ENCODE measurements at places on chromosomes 12 and 14.

GRCh38 chr14:59044707-59045106 lies 143.8 kb upstream of the DAAM1 start:
- ATAC-seq: no peak

GRCh38 chr12:102806110-102806509 lies 110.9 kb downstream of the PAH start:
- ATAC-seq: no peak

- peak; percentile 75 for ATAC-seq
These were observed 60.1 kb downstream of the TAOK3 start for GRCh38 chr12:118312578-118312977.

- no peak for ATAC-seq
These were observed 220.7 kb downstream of the BMP4 start for GRCh38 chr14:53735916-53736315.

DNA sequence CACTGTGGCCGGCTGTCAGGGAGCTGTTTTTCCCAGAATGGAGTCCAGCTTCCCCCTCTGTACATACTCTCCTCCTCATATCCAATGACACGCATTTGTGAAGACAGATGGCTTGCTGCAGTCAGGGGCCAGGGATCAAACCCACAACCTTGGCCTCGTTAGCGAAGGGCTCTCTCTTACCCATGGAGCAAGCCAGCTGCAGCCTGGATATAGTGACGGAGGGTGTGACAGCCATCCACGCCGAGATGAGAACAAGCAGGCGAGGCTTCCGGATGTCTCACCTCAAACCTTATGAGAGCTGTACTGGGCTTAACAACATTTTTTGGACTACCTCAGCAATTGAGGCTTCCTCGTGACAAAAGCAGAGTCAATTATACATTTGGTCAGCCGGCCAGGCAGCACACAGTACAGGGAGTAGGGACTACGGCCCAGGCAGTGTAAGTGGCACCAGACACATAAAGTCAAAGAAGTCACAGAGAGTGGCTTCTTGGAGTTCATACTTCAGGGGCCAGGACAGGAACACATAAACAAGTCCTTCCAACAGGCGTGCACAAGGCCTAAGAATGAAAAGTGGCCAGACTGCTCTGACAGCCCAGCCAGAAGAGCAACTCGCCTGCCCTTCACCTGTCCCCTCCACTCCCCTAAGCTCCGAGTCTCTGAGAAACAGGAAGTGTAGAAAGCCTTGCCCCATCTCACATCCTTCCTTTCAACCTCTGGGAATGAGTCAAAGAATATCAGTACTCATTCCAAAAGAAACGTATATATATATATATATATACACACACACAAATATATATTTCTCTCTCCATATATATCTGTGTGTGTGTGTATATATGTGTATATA lies 115.1 kb downstream of the TTC7B start:
- ATAC-seq: no peak

DNA sequence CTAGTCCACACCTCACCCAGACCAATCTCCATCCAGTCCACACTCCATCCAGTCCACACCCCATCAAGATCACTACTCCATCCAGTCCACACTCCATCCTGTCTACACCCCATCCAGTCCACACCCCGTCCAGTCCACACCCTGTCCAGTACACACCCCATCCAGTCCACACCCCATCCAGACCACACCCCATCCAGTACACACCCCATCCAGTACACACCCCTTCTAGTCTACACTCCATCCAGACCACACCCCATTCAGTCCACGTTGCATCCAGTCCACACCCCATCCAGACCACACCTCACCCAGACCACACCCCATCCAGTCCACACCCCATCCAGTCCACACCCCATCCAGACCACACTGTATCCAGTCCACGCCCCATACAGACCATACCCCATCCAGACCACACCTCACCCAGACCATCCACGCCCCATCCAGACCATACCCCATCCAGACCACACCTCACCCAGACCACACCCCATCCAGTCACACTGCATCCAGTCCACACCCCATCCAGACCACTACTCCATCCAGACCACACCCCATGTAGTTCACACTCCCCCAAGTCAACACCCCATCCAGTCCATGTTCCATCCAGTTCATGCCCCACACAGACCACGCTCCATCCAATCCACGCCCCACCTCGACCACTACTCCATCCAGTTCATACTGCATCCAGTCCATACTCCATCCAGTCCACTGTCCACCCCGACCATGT lies 116.6 kb upstream of the RTL1 start:
- no peak for ATAC-seq

- ATAC-seq: no peak
These were observed 112.7 kb upstream of the FUT8 start for GRCh38 chr14:65299826-65300225.

- ATAC-seq: peak; percentile 46
These were observed 71.4 kb upstream of the POC1B start for GRCh38 chr12:89597210-89597609.

- ATAC-seq: no peak
These were observed 875.2 kb downstream of the FLRT2 start for GRCh38 chr14:86404989-86405649.

- ATAC-seq: no peak
These were observed 18.9 kb downstream of the SYNE3 start for GRCh38 chr14:95497561-95498011.

DNA sequence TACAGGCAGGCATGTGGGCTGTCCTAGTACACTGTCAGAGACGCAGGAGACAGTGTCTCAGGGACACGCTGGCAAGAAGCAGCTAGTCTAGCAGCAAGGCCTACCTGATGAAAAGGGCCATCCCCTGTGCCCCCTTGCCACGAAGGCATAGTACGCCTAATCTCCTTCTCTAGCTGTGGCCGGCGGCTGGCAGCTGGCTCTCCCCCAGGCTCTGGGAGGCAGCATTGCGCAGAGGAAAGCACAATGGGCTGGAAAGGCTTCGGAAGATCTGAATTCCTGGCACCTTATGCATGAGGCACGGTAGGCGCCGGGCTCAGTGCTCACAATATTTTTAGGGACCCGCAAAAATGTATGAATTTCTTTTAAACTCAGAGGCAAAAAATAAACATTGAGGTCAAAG lies 16.0 kb upstream of the PLEKHH1 start:
- no peak for ATAC-seq

GRCh38 chr12:113933201-113933786 lies 32.8 kb downstream of the RBM19 start:
- ATAC-seq: no peak

- no peak for ATAC-seq
These were observed 29.6 kb upstream of the OR5AU1 start for GRCh38 chr14:21185491-21185890.

- peak; percentile 65 for ATAC-seq
These were observed 392.6 kb downstream of the FUT8 start for GRCh38 chr14:65805113-65805473.

- ATAC-seq: no peak
These were observed 14.9 kb downstream of the TMEM116 start for GRCh38 chr12:111998015-111998414.

DNA sequence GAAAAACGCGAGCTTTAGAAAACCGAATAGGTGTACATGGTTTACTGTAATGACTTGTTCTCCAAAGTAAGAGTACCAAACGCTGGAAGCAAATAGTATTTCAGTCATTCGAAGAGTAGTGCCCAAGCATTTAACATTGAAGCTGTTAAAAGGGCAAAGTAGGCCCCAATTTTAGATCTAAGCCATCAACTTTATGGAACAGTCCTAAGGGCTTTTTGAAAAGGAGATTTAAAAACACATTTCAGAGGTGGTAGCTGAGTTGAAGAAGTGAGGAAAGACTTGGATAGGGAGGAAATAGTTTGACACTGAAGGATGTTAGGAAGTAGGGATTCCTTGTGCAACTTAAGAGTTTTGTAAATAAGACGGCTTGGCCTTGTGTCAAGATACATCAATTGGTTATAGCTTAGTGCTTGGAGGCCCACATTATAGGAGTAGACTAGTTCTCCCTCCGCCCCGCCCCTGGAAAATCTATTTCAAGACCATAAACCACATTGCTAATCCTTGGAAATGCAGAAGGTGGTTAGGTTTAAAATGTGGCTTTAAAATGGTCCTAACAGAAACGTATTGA lies 783 bp upstream of the TUBA1B start:
- ATAC-seq: no peak

DNA sequence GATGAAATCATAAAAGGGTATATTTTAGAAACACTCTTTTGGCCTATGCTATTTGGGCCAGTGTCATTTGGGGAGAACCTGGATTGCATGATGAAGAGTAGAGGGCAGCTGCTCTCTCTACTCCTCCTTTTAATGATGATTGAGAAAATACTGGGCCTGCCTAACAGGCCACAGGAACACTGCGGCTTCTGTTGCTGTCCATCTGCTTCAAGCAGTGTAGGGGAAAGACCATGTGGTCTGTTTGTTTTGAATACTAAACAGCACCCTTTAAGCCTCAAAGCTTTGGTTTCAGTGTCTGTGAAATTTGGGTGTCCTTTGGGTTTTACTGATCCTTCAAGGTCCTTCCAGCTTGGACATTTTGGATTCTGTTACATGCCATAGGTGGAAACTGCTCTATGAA lies 78.0 kb downstream of the TTC6 start:
- no peak for ATAC-seq

Data from activated CD4-positive, CD25-positive, alpha-beta regulatory T cell treated with anti-CD3 and anti-CD28 coated beads, Interleukin-2, amount 50 U/mL, for 24 hours (primary cell).